ENCODE measurements at places on chromosomes 7 and 10. TPM values are rescaled to one million over a fixed set of nuclear protein-coding genes. Genes with fewer than 3 reads are reported as not detected.

DNA sequence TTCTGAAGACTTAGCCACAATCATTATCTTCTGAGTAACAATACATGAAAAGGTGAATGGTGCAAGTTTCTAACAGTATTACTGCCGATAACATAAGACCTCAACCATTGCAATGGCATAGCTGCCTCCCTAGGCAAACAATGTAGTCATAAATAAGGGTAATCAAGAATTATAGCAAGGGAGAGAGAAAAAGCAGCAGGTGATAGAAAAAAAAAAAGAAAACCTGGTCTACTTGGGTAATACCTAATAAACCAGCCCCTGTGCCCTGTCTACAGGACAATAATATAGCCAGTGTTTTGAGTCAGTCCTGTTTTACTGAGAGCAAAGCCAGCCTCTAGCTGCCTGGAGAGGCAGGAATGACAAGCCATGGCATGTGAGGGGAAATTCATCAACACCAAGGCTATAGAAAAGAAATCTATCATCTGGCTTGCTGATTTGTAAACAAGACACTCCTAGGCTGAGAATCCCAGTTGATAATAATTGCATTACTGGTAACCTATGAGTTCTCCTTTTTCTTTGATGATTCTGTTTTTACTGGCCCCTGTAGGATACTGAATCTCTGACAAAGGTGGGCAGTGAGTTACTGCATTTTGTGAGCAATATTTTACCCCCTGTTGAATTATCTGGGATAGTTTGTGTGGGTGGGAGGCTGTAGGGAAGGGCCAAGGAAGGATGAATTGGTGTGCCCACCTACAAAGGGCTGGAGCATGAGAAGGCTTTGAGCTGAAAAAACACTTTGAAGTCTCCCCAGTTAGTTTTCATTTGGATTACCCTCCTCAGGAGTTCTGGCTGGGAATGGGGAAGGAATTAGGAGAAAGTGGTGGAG lies 1.7 kb upstream of the WEE2 start:
- DNase-seq: no peak

- no peak for DNase-seq
Observed at GRCh38 chr10:4807761-4808507, 18.1 kb upstream of the AKR1E2 start.

GRCh38 chr10:98463976-98464754 lies 17.4 kb upstream of the HPS1 start:
- peak; percentile 16 for DNase-seq

CLEC5A gene
- total RNA-seq: not detected

DNA sequence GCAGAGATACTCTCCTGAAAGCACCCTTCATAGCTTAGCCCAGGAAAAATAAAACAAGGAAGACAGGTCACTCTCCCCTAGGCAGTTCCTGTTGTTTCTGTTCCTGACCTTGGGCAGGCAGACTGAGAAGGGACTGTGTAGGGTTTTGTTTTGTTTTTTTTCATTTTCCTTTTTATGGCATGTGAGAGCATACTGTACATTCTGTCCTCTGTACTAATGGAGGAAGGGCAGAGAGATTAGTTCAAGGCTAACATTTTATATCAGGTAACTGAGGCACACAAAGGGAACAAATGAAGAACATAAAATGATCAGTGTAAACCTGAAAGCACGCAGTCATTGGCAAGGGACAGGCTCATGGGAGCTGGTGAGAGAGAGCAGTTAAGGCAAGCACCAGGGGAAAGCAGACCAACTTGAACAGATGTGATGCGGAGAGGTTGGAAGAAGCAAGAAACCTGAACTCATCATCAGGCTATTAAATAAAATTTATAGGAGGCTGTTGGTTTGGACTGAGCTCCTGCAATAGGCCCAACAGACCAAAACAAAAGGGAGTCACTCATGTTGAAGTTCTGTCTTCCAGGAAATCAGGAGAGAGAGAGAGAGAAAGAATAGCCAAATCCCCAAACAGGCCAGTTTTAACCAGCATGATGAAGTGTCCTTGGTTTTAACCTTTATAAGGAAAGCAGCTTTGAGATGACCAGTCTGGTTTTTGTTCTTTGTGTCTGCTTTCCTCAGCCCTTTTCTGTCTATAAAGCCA lies 34.1 kb upstream of the PDCD4 start:
- DNase-seq: no peak

SPDYE3 gene
- total RNA-seq: not detected

- DNase-seq: no peak
Observed at GRCh38 chr7:143413123-143413522, 4.5 kb upstream of the EPHA1 start.

NEURL1 gene
- total RNA-seq: 1.7 TPM

BEND7 gene
- not detected for total RNA-seq

DNA sequence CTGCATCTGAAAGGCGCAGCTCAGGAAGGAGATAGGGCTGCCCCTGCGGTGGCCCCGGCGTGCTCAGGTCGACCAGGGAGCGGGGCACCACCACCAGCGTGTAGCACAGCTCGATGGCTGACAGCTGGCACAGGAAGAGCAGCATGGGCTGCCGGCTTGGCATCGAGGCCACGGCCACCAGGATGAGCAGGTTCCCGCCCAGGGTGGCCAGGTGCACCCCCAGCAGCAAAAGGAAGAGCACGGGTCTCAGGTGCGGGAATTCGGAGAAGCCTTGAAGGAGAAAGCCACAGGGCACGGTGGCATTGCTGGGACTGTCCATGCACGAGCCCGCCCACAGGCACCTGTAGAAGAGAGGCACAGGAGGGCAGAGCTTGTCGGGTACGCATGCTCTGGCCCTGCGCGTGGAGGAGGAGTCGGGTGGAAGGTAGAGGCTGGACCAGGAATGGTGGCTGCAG lies 33.9 kb downstream of the TAS2R41 start:
- no peak for DNase-seq

GRCh38 chr7:51220226-51220625 lies 96.4 kb downstream of the COBL start:
- no peak for DNase-seq

- DNase-seq: no peak
Observed at GRCh38 chr10:57716884-57717283, 550.8 kb downstream of the IPMK start.

DNA sequence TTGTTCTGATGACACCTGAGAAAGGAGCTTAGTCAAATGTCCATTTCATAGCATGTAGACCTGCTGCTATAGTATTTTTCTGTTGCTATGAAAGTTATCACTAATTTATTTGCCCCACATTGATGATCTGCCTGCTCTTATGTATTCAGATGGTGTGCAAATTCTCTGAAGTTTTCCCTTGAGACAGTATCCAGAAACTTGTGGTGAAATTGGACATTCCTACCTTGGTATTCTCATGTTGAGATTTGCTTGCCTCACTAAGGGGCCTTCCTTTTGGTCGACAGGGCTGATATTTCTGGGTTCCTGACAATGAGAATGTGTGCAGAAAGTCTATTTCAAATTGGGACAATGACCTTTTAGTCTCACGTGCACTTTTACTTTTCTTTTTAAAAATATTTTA lies 253.2 kb upstream of the FZD8 start:
- no peak for DNase-seq

GRCh38 chr10:110218632-110219031 lies 11.2 kb downstream of the MXI1 start:
- DNase-seq: no peak

GRCh38 chr7:71682841-71683781 lies 551.2 kb downstream of the GALNT17 start:
- DNase-seq: no peak

TMEM139 gene
- 2.0 TPM for total RNA-seq

NXPH1 gene
- total RNA-seq: not detected

GSTO1 gene
- 179 TPM for total RNA-seq

GRCh38 chr7:85708221-85708620 lies 521.4 kb upstream of the SEMA3D start:
- DNase-seq: no peak

ACSM6 gene
- not detected for total RNA-seq

DDIT4 gene
- total RNA-seq: 1,071 TPM

- DNase-seq: no peak
Observed at GRCh38 chr10:61389887-61390286, 63.3 kb downstream of the TMEM26 start.

GRCh38 chr10:112258407-112258806 lies 24.8 kb upstream of the TECTB start:
- DNase-seq: no peak

DNA sequence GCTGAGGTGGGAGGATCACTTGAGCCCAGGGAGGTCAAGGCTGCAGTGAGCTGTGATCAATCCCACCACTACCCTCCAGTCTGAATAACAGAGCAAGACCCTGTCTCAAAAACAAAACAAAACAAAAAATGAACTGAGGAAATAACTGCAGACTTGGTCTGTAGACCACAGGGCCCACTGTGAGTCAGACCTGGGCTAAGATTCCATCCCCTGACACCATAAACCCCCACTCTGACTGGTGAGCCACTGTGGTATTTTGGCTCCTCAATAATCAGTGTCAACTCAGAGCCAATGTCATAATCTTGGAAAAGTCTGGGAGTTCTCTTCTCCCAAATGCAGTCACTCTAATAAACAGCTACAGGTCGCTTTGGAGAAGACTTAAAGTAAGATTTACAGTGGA lies 24.0 kb upstream of the ERCC6 start:
- DNase-seq: no peak

All from activated CD8-positive, alpha-beta T cell treated with anti-CD3 and anti-CD28 coated beads for 36 hours (primary cell).